Breast epithelium (tissue), 4 donors: ENCODE measurements at places on chromosomes 11 and 22. TPM values are rescaled to one million over a fixed set of nuclear protein-coding genes. Genes with fewer than 3 reads are reported as not detected.
A peak's percentile ranks its signal among the peaks of the same experiment; 100 is the strongest.

GRCh38 chr11:17392872-17393271 is 4.4 kb upstream of the KCNJ11 start:
- DNase-seq: no peak

Gene F2
- total RNA-seq: not detected

Gene OR5J2
- not detected for total RNA-seq

DNA sequence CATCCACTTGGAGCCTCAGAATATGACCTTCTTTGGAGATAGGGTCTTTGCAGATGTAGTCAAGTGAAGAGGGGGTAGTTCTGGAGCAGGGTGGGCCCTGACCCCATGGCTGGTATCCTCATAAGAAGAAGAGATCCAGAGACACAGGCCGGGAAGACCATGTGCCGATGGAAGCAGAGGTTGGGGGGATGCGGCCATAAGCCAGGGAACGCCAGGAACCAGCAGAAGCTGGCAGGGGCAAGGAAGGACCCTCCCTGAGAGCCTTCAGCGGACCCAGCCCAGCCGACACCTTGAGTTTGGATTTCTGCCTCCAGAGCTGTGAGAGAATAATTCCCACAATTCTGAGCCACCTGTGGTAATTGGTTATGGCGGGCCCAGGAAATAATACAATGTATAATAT is 26.1 kb upstream of the SMIM38 start:
- no peak for DNase-seq

Gene SLC22A25
- total RNA-seq: not detected

Gene PRR33
- not detected for total RNA-seq

GRCh38 chr11:4610258-4610935 is 2.4 kb upstream of the TRIM68 start:
- DNase-seq: no peak

DNA sequence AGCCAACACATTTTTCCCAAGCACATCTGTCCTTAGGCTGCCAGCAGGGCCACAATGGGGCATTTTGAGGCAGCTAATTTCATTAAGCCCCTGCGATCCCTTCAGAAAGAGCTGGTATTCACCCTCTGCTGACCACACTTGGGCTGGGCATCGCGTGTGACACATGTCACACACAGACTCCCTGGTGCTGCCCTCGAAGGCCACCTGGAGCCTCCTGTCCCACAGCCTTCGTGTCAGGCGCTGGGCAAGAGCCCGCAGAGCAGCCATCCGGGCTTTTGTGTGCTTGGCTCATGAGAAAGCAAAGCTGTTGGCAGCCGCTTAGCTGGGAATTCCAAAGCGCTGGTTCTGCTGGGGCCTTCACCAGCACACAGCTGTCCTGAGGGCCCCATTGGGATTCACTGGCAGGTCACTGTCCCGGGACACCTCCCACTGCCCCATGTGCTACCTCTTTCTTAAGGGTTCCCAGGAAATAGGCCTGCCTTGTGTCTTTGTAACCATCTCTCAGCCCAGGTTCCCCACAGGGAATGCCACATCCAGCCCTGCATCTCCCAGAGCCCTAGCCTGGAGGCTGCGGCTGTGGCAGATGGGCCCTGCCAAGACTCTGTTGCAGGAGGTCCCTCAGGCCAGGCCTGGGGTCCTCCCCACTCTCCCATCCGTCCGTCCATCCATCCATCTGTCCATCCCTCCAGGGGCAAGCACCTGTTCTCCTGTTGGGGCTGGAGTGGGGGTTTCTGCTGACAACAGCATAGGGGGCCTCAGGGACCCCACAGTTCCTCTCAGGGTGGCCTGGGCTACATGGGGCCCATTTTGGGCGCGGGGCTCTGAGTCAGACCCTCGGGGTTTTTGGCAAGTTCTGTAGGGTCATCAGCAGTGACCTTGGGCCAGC is 4.9 kb downstream of the CLDN5 start:
- no peak for DNase-seq

- DNase-seq: no peak
Measured at GRCh38 chr11:33187998-33188722, 26.9 kb upstream of the CSTF3 start.

- peak; percentile 96 for DNase-seq
Measured at GRCh38 chr11:117143871-117144476, at the start of gene PAFAH1B2. Gene PAFAH1B2, plus strand, starts transcription at chr11:117144287. Its CDS starts 8,161 bp downstream, at chr11:117152448.

GRCh38 chr11:83349296-83349695 is 63.1 kb upstream of the CCDC90B start:
- DNase-seq: no peak

Gene BTG4
- not detected for total RNA-seq

GRCh38 chr11:19059833-19060232 is 684 bp downstream of the MRGPRX2 start:
- no peak for DNase-seq

GRCh38 chr11:110072930-110073329 is 20.3 kb upstream of the ZC3H12C start:
- no peak for DNase-seq

Gene FOSL1
- 2.4 TPM for total RNA-seq

GRCh38 chr11:68989936-68990606 is 9.3 kb upstream of the MRGPRD start:
- DNase-seq: peak; percentile 15

DNA sequence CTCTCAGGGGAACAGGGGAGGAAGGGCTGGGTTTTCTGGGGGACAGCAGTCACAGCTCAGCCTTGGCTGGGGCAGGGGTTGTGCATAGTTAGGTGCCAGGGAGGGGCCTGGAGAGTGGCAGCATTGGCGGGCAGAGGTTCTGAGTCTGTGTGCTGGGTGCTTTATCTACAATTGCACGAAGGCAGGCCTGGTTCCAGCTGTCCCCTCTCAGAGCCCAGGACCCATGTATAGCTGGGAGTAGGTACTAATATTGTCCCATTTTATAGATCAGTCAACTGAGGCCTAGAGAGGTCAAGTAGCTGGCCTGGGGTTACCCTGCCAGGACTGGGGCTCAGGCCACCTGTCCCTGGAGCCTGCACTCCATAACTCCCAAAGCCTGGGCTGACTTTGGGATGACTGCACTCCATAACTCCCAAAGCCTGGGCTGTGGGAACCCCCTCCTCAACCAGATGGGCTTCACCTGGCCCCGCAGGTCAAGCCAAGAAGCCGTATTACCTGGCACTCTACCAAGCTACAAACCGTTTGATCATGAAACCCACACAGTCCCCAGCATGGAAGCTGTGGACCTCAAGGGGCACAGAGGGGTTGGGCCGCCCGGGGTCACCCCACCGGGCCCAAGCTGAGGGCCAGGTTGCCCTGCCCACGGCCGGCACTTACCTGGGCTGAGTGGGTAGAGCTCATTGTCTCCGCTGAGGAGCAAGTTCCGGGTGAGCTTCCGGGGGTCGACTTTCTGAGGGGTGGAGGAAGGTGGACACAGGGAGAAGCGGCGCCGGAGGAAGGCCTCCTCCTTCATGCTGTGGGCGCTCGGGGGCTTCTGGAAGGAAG is 36.5 kb downstream of the OSBPL5 start:
- no peak for DNase-seq

GRCh38 chr22:27431896-27432295 is 369.7 kb downstream of the MN1 start:
- no peak for DNase-seq

Gene CD3E
- total RNA-seq: 6.0 TPM

Gene GLB1L3
- total RNA-seq: 1.6 TPM

DNA sequence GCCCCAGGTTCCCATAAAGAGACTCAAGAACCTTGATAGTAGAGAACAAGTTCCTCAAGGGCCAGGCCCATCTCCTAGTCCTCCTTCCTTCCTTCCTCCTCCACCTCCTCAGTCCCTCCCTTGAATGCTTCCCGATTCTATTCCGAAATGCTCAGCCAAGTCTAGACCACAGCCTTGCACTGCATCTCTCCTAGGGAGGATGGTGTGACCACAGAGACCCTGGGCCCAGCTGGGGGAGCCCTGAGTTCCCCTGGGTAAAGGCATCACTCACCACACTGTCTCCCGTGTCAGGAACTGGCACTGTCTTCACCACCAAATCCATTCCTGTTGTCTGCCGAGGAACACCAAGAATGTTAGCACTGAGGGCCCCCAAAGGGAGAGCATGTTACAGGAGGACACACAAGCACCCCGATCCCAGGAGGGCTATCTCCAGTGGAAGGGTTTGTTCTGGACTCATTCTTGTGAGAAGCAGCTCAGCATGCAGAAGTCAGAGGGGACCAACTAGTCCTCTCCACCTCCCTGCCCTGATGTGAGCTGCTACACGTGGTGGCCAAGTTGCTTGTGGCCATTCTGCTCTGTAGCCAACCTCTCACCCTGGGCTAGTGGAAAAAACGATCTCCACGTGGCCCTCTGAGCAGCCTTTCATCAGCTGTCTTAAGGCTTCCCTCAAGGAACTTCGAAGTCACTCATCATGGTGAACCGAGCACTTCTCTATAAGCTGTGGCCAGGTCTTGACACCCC is 8.7 kb downstream of the IFT27 start:
- DNase-seq: no peak

Gene ROBO4
- total RNA-seq: 12.8 TPM

- no peak for DNase-seq
Measured at GRCh38 chr11:11047851-11048610, 190.2 kb upstream of the ZBED5 start.

Gene OR52E5
- not detected for total RNA-seq

GRCh38 chr11:62501432-62501891 is 45.1 kb downstream of the AHNAK start:
- peak; percentile 81 for DNase-seq

DNA sequence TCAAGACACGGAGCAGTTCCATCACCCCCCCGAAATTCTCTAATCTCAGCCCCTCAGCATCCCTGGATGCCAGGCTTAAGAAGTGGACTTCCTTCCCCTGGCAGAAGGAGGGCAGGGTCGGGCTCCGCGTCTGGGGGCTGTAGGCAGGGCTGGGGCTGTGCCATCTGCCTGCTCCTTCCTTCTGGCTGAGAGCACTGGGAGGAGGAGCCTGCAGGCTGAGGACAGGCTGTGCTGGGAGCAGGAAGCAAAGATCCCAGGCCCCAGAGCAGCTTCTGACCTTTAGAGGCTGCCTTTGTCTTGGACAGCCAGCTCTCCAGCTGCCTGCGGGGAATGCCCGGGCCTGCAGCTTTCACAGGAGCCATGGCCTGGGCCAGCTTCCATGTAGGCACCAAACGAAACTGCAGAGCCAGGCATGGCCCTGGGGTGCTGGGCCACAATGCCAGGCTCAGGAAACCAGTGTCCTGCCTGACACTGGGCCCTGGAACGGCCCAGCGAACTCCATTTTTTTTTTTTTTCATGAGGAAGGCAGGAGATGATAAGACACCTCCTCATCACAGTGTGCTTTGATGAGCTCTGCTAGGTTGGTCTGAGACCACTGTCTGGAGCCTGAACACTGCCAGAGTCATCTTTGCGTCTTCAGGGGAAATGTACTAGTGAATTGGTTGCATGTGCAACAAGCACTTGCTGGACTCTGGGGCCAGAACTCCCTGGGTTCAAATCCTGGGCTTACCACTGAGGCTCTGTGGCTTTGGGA is 67.9 kb downstream of the MCM5 start:
- DNase-seq: peak; percentile 75

Gene TMEM45B
- total RNA-seq: 7.3 TPM

Gene KRTAP5-2
- not detected for total RNA-seq

Gene CASP4
- 101 TPM for total RNA-seq

Gene KCNJ1
- total RNA-seq: not detected

- DNase-seq: no peak
Measured at GRCh38 chr11:113974741-113975470, at the start of gene HTR3A. Gene HTR3A, plus strand, starts transcription at chr11:113975108. Its CDS starts 218 bp downstream, at chr11:113975326.

Gene INPP5J
- 15.2 TPM for total RNA-seq

Gene WNT7B
- total RNA-seq: 2.2 TPM

DNA sequence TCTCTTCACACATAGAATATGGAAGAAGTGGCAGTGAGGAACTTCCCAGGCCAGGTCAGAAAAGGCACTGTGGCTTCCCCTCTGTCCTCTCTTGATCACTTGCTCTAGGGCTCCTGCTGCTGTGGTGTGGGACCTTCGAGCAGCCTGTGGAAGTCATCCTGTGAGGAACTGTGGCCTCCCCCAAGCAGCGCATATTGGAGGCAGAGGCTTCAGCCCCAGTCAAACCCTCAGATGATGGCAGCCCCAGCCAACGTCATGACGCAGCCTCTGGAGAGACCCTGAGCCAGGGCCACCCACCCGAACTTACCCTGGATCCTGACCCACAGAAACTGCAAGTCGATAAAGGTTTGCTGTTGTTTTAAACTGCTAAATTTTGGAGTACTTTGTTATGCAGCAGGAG is 444.9 kb downstream of the TBC1D22A start:
- no peak for DNase-seq

Gene RAG2
- total RNA-seq: not detected

DNA sequence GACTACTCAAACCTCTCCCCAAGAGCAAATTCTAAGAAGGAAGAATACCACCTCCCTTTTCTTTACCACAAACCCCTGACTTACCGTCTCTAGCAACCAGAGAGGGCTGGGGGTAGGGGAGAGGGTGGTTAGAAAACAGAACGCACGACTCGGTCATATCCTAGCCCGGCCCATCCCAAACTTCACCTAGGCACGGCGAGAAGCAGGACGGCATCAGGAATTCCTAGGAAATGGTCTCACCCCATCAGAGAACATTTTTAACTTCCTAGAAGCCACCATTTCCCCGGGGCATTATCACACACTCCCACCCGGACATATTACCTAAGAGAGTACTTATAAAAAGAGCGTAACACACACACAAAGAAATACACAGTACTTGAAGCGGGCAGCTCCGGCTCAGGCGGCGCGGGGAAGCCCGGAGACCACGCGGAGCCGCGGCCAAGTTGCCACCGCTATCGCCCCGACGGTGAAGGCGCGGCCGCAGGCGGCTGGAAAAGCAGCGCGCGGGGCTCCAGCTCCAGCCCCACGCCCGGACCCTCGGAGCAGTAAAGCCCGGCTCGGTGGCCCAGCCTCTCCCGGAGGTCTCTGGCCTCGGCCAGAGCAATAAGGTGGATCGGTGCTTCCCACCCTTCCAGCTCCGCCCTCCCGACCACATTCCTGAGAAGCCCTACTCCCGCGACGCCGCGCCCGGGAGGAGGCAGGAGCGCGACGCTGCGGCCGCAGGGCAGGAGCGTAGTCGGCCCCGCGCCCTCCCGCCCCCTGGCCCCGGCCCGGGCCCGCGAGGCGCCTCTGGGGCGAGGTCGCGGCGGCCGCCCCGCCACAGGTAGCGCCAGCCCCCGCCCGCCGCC is 878 bp downstream of the RRAS2 start:
- DNase-seq: peak; percentile 40

Gene OR52I1
- total RNA-seq: not detected

DNA sequence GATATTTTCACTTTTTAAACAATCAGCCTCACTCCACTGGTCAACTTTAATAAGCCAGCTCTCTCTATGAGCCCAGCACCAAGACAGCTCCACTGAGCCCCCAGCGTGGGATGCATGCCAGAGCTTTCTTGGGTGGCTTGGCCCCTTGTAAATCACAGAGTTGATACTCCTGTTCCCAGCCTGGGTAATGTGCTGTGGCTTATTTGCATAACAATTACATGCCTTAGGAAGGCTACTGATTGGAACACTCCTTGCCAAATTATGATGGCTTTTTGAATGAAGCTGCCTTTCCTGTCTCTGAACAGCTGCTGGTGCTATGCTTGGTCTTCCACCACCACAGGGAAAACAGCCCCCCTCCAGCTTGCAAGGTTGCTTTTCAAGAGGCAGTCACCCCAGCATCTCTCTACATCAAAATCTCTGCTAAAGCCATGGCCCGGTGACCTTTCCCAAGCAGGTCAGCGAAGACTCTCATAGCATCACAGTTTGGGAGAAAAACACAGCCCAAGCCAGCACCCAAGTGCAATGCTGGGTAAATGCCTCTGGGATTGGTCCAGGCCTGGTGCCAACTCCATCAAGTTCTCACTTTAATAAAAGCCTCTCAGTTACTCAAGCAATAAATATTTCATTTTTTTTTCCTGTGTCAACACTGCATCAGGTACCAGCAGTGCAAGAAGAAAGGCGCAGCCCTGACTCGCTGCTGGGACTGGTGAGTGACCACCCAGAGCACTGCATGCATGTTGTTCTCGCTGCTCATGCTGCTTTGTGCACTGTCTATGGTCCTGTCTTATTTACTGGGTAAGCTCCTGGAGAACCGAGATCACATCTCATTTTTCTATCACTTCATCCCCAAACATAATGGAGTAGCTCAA is 549.3 kb downstream of the OPCML start:
- DNase-seq: no peak

Gene BAIAP2L2
- 0.80 TPM for total RNA-seq
